ENCODE measurements at places on chromosomes 4 and X. TPM values are rescaled to one million over a fixed set of nuclear protein-coding genes. Genes with fewer than 3 reads are reported as not detected.

The BBS7 gene
- 24.3 TPM for polyA plus RNA-seq

The PDGFC gene
- polyA plus RNA-seq = 29.8 TPM

DNA sequence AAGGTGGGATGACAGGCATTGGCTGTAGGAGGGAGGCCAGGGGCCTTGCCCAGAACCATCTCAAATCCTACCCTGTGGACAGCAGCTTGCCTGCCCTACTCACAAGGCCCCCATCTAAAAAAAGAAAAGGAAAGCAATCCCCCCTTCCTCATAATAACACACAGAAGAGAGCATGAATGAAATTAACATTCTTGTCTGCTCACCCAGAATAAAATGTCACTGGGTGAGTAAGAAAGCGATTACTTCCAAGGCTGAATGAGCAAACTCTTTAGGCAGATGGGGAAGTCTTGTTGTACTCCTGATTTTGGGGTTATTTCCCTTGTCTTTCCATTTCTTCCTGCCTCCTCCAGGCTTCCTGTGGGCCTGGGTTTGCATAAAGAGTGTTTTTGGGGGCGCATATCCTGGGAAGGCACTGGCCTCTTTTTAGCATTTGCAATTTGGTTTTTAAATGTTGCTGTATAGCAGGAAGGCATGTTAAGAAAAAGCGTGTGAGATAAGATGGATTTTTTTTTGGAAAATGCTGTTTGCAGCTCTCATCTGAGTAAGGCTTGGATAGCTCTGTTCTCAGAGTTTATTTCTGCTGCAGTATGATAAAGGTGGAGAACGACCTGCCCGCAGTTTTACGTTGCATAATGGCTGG is 248.3 kb upstream of the GATB start:
- DNase-seq = no peak

DNA sequence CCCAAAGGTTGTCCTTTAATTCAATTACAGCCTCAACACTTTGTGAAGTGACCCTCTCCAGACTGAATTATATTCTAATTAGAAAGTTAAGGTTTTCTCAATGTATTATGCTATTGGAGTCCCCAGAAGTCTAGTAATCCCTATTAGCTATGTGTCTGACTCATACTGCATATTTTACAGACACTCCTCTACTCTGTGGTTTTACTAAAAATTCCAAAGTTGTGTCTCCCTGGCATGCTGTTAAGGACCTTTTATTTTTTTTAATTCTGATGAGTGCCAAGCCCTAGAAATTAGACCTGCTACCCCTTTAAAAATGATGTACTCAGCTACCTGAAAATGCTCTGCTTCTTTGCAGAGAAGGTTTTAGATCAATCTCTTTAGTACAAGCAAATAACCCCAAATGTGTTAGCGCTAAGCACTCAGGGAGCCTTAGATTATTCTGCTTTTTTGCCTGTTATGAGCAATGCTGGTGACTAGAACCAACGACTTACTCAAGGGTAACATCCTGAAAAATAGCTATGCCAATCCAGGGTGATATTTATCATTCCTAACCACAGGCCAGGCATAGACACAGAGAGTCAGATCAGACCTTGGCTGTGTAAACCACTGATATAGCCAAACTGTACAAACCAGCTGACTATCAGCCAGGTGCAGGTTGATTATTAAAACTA is 26.1 kb upstream of the CXCL13 start:
- DNase-seq = no peak

DNA sequence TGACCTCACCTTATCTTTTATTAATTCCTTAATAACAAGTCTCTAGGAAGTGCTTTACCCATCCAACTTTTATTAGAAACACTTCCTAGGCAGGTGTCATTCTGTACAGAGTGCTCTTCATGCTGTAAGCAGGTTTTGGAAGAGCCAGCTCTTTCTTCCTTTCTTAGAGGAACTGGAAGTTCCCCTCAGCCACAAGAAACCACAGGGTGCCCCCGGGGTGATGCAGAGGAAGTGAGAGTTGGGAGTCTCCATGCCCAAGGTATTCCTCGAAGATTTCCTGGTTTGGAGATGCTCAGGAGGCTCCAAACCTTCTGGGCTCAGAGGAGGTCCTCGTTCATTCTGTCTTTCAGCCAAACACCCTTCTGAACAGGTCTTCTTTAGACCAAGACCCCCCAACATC is 83.8 kb downstream of the EGF start:
- no peak for DNase-seq

DNA sequence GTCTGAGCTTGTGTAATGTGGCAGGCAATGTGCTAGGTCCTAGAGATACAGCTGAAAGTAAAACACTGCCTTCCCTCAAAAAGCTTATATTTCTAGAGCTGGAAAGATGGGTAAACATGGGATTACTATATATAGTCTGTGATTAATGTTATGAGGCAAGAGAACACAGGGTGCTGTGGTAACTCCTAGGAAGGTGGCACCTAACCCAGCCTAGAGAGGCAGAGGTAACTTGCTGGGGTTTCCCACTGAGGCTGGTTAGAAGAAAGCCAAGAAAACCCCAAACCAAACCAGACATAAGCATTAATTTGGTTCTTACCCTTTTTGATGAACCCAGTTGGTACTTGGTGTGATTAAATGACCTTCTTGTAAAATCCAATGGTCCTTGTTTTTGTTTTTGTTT is 315.0 kb downstream of the PPP1R2C start:
- DNase-seq = no peak

Measured in SK-N-SH (cell line).